Mesenchymal stem cell (in vitro differentiated cells and primary cell): ENCODE measurements at places on chromosomes 1 and 21.

- no peaks in the 10 kb centered on the region for H3K36me3 ChIP-seq
- H3K4me1 ChIP-seq = peaks cover 7% of the 10 kb centered on the region
- no peaks in the 10 kb centered on the region for H3K27me3 ChIP-seq
- no peak overlapping the region for H3K4me3 ChIP-seq
- H3K27ac ChIP-seq = no peak overlapping the region
Observed at GRCh38 chr1:200180821-200181220, 153.3 kb downstream of the NR5A2 start.

GRCh38 chr21:36734367-36735200, 35.7 kb downstream of the SIM2 start:
- H3K27ac ChIP-seq = no peak overlapping the region
- peaks cover 5% of the 10 kb centered on the region for H3K4me1 ChIP-seq
- H3K36me3 ChIP-seq = peaks cover 6% of the 10 kb centered on the region
- no peak for DNase-seq

DNA sequence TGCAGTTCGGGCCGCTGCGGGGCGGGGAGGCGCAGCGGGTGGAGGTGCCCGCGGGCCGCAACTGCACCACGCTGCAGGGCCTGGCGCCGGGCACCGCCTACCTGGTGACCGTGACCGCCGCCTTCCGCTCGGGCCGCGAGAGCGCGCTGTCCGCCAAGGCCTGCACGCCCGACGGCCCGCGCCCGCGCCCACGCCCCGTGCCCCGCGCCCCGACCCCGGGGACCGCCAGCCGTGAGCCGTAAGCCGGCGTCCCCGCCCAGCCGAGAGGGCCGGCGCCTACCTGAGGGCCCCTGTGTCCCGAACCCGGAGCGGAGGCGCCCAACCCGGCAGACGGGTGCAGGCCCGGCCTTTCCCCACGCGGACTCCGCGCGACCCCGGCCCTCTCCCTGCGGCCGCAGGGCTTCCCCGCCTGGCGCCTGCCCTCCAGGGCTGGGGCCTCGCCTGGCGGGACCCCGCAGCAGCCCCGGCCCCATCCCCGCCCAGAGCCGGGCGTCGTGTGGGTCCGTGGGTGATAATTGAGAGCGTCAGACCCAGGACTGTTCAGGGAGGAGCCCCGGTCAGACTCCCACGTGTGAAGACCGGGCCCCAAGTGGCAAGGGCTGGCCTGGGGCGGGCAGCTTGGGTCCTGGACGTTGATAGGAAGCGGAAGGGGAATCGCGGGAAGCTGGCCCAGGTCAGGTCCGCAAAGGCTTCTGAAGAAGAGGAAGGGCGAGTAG, 4.2 kb downstream of the VWA1 start:
- no peak for DNase-seq
- no peak overlapping the region for H3K4me3 ChIP-seq
- H3K27ac ChIP-seq = no peak overlapping the region

DNA sequence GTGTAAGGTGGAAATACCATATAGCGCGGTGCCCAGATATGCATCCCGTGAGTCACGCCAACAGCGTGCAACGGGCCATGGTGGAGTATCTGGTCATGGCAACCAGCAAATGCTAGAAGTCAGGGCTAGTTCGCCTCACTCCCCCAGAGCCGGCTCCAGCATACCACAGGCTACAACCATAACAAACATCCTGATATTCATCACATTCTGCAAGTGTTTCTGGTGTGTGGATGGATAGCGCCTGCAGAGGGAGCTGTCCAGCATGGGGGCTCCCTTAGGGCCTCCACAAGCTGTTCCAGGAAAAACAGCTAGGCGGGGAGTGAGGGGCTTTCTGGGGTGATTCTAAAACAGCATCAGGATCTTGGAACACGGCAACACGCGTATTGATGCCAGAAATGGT, 6.8 kb downstream of the C1orf198 start:
- no peak overlapping the region for H3K27ac ChIP-seq
- peaks cover 44% of the 10 kb centered on the region for H3K4me1 ChIP-seq
- peaks cover 9% of the 10 kb centered on the region for H3K36me3 ChIP-seq
- no peak for DNase-seq
- H3K27me3 ChIP-seq = no peaks in the 10 kb centered on the region
- no peak overlapping the region for H3K4me3 ChIP-seq

DNA sequence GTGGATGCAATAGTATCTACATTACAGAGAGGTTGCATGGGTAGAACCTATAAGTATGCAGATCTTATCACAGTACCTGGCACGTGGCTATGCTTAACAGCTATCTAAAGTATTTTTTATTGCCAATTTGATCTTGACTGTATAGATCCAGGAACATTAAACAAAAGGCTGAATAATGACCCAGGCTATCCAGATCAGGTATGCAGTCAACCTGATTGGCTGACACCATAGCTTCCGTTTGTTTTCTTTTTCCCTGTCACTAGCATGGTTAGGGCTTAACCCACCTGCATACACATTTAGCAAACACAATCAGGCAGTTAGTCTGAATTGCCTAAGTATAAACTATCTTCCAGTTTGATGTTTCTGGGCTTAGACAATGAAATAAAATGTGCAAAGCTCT, 264.9 kb upstream of the PLXNA2 start:
- peaks cover 5% of the 10 kb centered on the region for H3K27me3 ChIP-seq
- no peak overlapping the region for H3K4me3 ChIP-seq
- no peak overlapping the region for H3K27ac ChIP-seq
- no peaks in the 10 kb centered on the region for H3K36me3 ChIP-seq
- no peaks in the 10 kb centered on the region for H3K4me1 ChIP-seq

DNA sequence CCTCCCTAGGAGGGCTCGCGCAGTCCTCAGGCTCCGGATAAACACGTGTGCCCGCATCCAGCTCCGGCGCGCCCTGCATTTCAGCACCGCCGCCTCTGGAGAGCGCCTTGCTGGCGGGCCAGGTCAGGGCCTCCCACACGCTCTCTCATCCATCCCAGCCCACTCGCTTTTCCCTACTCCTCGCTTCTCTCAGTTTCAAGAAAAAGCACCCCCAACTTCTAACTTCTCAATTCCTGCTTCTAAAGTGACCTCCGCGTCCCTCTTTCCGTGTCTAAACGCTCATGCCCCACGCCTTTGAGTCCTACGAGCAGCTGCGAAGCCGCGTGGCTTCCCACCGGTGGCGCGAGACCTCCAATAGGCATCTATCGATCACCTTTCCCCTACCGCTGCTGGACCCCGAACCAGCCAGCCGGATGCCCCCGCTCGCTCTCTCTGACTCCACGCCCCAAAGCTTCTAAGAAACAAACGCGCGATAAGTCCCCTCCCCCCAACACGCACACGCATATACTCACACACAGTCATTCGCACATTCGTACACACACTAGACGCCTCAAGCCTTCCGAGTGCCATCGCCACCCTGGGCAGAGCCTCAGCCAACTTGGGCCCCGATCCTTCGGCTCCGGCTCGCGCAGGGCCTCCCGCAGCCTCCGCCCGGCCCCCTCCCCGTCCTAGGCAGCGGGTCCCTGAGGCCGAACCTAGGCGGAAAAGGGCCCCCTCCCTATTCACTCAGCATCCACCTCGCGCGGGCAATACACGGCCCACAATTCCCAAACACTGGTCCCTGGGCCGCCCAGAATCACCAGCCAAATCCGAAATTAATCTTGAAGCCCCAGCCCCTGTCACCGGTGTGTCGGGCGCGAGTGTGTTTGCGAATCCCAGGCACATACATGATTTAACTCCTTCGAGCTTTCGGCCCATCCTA, 1.1 kb downstream of the NMNAT2 start:
- H3K4me1 ChIP-seq = peaks cover 16% of the 10 kb centered on the region
- H3K36me3 ChIP-seq = no peaks in the 10 kb centered on the region
- no peak overlapping the region for H3K4me3 ChIP-seq
- peak; percentile 68 for DNase-seq
- peaks cover 58% of the 10 kb centered on the region for H3K27me3 ChIP-seq
- H3K27ac ChIP-seq = no peak overlapping the region

DNA sequence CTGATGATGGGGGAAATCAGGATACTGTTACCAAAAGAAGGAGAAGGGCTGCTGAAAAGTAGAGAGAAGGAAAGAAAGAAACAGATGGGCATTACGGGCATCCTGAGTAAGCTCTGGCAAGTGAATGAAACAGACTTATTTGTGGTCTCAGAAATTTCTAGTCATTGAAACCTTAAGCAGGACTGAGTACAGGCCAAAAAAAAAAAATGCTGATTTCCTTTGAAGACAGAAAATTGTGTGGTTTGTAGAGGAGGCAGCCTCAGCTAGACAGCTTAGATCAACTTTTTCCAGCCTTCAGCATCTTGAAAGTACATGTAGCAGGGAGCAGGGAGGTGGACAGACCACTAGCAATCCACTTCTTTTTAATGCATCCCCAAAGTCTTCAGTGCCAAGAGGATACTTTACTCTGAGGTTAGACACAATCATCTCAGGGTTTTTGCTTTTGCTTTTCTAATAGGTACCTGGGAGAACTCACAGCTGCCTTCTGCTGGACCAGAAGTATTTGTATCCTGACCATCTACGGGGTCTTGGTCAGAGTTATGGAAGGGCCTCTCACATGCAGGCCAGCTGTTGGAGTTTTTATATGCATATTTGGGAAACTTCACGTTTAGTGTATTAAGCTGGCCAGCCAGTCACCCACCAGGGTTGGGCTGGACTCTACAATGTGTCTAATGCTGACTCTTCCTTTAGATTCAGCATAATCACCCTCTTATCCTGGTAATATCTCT, 10.6 kb upstream of the CAPZB start:
- no peak for DNase-seq
- no peak overlapping the region for H3K27ac ChIP-seq
- peaks cover 4% of the 10 kb centered on the region for H3K27me3 ChIP-seq

- no peak overlapping the region for H3K27ac ChIP-seq
- no peak for DNase-seq
- H3K4me1 ChIP-seq = no peaks in the 10 kb centered on the region
- no peak overlapping the region for H3K4me3 ChIP-seq
Observed at GRCh38 chr21:44379515-44379848, 26.1 kb downstream of the TRPM2 start.

DNA sequence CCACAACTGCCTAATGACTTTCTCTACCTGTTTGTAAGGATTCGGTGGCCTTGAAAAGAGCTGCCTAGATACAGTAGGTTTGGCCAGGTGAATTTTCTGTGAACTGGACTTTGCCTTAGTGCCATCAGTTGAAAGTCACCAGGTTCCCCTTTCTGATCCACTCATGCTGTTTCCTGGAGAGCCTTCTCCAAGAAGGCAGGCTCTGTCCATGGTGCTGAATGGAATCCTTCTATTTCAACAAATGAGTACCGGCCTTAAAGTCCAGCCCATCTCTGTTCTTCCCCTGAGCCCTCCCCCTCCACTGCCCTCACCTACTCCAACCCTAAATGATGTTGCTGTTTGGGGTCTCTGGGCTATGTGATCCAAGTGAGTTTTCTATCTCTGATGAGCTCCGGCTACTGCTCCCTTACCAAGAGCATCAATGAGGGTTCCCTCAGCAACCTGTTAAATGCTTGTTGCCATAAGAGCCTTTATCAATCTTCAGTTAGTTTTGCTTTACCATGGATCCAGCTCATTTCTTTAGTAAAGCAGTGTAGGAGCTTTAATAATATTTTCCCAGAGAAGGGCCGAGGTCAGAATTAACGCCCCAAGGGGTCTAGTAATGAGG, 500.4 kb downstream of the PTPRU start:
- H3K27ac ChIP-seq = no peak overlapping the region
- H3K4me3 ChIP-seq = no peak overlapping the region
- H3K4me1 ChIP-seq = no peaks in the 10 kb centered on the region
- no peaks in the 10 kb centered on the region for H3K36me3 ChIP-seq
- H3K27me3 ChIP-seq = peaks cover 44% of the 10 kb centered on the region
- DNase-seq = peak; percentile 43

GRCh38 chr1:40722622-40723021, 31.1 kb downstream of the NFYC start:
- H3K27me3 ChIP-seq = no peaks in the 10 kb centered on the region
- no peaks in the 10 kb centered on the region for H3K36me3 ChIP-seq
- H3K4me3 ChIP-seq = no peak overlapping the region
- no peaks in the 10 kb centered on the region for H3K4me1 ChIP-seq
- no peak for DNase-seq

DNA sequence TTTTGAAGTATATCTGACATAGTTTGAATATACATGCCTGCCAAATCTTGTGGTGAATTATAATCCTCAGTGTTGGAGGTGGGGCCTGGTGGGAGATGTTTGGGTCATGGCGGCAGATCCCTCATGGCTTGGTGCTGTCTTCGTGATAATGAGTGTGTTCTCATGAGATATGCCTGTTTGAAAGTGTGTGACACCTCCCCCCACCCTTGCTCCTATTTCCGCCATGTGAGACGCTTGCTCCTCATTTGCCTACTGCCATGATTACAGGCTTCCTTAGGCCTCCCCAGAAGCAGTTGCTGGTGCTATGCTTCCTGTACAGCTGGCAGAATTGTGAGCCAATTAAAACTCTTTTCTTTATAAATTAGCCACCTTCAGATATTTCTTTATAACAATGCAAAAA, 436.6 kb upstream of the BEND5 start:
- H3K4me1 ChIP-seq = no peaks in the 10 kb centered on the region
- no peak for DNase-seq
- H3K36me3 ChIP-seq = no peaks in the 10 kb centered on the region
- no peaks in the 10 kb centered on the region for H3K27me3 ChIP-seq
- no peak overlapping the region for H3K4me3 ChIP-seq

GRCh38 chr1:87044424-87044823, 130.0 kb downstream of the HS2ST1 start:
- no peak overlapping the region for H3K27ac ChIP-seq
- no peak overlapping the region for H3K4me3 ChIP-seq
- H3K4me1 ChIP-seq = no peaks in the 10 kb centered on the region
- no peak for DNase-seq
- H3K27me3 ChIP-seq = no peaks in the 10 kb centered on the region
- no peaks in the 10 kb centered on the region for H3K36me3 ChIP-seq

GRCh38 chr1:80365359-80366021, 1359.0 kb upstream of the ADGRL4 start:
- DNase-seq = no peak
- no peak overlapping the region for H3K27ac ChIP-seq
- H3K4me3 ChIP-seq = no peak overlapping the region
- H3K27me3 ChIP-seq = no peaks in the 10 kb centered on the region
- no peaks in the 10 kb centered on the region for H3K4me1 ChIP-seq

- H3K27me3 ChIP-seq = no peaks in the 10 kb centered on the region
- no peaks in the 10 kb centered on the region for H3K4me1 ChIP-seq
- H3K4me3 ChIP-seq = no peak overlapping the region
- peak; percentile 15 for DNase-seq
- H3K36me3 ChIP-seq = no peaks in the 10 kb centered on the region
Observed at GRCh38 chr1:186503190-186503589, 42.3 kb upstream of the PDC start.

DNA sequence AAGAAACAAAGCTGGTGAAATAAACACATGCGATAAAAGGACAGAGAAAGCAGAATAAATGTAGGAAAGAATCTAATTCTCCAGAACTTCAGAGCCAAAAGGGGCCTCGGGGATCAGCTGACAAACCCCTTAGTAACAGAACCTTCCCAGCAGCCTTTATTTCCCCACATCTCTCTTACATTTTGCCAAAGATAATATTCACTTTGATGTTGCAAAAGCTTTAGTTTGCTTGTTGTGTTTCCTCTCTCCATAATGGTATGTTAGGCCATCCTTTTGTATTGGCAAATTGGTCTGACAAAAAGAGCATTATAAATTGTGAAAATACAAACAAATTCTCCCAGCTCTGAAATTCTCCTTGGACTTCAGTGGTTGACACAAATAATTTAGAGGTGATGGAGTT, 54.9 kb downstream of the OPTC start:
- H3K36me3 ChIP-seq = no peaks in the 10 kb centered on the region
- no peaks in the 10 kb centered on the region for H3K27me3 ChIP-seq
- peak overlapping the region; percentile 41 for H3K4me3 ChIP-seq
